NAMALWA (cell line): ENCODE measurements at places on chromosomes 6 and 20.

DNA sequence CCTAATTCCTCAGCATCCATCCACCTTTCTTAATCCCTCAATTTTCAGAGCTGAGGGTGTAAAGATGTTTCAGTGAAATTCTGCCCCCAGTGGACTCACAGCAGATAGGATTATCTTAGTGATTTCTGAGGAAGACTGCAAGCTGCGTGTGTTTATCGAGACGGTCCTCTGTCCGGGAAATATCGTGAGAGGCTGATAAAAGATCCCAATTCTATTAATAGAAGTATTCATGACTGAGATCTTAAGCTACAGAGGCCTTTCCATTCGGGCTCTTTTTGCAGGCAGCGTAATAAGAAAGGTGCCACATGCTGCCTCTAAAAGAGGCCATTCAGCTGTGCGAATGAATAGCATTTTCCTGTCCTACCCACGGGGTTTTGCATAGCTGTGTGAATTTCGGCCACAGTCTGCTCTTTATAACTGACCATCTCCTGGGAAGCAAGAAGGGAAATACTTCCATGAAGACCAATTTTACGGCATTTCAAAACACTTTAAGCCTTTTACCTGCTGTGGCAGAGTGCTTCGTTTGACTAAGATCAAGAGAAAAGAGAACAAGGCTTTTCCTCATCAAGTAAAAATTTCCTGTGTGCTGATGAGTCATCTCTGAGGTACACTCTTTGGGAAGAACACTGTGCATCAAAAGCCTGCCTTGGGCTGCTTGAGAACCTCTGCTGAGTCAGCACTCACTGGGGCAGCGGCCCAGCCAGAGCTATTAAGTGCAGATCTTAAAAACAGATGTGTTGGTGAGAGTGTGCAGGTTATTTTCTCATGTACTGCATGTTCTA is 208.8 kb downstream of the ARHGAP18 start:
- DNase-seq: peak; percentile 40

DNA sequence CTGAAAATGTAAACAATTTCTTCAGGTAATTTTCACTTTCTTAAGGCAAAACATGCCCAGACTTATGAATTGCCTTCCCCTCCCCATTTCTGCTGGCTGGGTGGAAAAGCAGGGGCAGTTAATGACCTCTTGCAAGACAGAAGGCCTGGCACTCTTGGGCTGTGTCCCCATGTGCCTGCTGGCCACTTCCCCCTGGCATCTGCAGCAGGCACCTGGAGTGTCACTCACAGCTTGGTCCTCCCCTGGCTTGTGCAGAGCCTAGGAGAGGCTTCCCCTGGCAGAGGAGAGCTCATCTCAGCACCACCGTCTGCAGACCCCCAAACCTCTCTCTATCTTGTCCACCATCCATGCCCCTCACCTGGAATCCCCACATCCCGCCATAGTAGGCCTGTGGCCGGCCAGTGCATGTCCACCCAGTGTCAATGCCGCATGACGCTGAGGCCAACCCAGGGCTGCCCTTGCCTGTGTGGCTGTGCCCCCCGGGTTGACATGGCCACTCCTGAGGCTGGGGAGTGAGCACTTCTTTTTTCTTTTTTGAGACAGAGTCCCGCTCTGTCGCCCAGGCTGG is 83.5 kb upstream of the SLC22A23 start:
- no peak for DNase-seq

DNA sequence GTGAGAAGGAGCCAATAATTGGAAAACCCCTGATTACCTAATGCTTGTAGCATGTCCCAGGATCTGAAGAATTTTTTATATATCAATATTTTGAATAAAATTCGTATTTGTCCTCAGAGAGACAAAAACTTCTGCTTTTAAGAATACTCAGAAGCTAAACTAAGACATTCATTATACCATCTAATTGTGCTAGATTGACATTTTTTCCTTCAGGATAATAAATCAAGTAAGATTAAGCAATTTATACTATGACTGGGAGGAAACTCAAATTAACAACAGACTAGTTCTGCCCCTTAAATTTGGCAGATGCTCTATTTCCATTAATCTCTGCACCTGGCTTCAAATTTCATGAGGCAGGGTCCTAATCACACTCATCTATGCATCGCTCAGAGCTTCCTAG is 291.4 kb downstream of the PLCB1 start:
- no peak for DNase-seq

DNA sequence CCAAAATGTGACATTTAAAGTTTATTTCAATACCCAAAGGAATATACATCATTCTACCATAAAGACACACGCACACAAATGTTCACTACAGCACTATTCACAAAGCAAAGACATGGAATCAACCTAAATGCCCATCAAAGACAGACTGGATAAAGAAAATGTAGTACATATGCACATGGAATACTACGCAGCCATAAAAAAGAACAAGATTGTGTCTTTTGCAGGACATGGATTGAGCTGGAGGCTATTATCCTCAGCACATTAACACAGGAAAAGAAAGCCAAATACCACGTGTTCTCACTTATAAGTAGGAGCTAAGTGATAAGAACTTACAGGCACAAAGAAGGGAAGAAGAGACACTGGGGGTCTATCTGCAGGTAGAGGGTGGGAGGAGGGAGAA is 22.4 kb downstream of the ATP9A start:
- no peak for DNase-seq

GRCh38 chr20:9287826-9288225 is 218.9 kb downstream of the PLCB4 start:
- DNase-seq: no peak

GRCh38 chr20:38369389-38369788 is 23.1 kb downstream of the LBP start:
- peak; percentile 61 for DNase-seq
